Activated T-cell treated with anti-CD3 and anti-CD28 coated beads, Interleukin-2, amount 50 U/mL, for 24 hours (primary cell): ENCODE measurements at places on chromosomes 12 and 14.

DNA sequence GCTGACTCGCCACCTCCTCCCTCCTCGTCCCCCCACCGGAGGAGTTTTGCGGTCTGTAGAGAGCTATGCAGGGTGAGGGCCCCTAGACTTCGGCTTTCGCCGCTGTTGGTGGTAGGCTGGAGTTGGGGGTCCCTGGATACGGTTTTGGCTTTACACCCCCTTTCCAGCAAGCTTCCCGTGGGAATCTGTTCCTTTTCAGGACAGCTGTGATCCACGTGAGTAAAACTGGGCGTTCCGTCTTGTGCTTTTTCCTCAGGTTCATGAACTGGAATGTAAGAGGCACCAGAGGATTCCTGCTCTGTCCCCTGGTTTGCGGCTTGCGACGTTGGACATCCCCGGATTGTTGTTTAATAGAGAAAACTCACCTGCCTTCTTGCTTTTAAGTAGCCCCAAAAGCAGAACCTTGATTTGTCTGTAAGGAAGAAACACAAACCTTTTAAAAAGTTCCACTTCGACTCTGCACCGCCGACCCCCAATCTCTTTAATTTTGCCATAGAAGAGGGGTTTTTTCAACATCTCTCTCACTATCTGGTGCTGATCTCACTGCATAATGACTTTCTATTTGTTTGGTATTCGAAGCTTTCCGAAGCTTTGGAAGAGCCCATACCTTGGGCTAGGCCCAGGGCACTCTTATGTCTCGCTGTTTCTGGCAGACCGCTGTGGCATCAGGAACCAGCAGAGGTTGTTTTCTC is 490 bp downstream of the PRORP start:
- no peak for DNase-seq

DNA sequence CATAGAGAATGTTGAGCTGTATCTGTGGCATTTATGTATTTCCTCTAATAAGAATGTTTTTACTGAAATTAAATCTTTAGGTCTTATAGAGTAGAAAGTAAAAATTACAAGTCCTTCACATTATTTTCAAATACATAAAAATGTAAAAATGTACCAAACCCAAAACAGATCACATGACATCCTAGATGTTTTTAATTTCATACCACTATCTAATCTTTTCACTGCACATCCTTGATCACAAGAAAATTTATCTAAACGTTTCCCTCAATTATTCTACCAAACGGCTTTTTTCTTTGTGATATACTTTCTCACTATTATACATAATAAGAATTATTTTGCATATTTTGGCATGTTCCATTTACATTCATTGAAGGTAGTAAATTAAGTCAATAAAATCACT is 18.3 kb downstream of the SGPP1 start:
- DNase-seq, result no peak

- DNase-seq, result no peak
Measured at GRCh38 chr12:75662511-75663159, 151.2 kb upstream of the KRR1 start.

GRCh38 chr14:60217713-60218112 is 31.3 kb upstream of the PPM1A start:
- no peak for DNase-seq
